ENCODE measurements at places on chromosomes 13 and 19.

GRCh38 chr13:114140906-114141250 lies 8.5 kb upstream of the RASA3 start:
- DNase-seq, result peak; percentile 67

- peak; percentile 84 for DNase-seq
Measured at GRCh38 chr13:110726726-110727125, 13.2 kb downstream of the ING1 start.

GRCh38 chr19:43776286-43776685 lies 4.5 kb downstream of the KCNN4 start:
- peak; percentile 91 for DNase-seq

GRCh38 chr13:43357564-43357963 lies 334.2 kb downstream of the DNAJC15 start:
- DNase-seq, result no peak

DNA sequence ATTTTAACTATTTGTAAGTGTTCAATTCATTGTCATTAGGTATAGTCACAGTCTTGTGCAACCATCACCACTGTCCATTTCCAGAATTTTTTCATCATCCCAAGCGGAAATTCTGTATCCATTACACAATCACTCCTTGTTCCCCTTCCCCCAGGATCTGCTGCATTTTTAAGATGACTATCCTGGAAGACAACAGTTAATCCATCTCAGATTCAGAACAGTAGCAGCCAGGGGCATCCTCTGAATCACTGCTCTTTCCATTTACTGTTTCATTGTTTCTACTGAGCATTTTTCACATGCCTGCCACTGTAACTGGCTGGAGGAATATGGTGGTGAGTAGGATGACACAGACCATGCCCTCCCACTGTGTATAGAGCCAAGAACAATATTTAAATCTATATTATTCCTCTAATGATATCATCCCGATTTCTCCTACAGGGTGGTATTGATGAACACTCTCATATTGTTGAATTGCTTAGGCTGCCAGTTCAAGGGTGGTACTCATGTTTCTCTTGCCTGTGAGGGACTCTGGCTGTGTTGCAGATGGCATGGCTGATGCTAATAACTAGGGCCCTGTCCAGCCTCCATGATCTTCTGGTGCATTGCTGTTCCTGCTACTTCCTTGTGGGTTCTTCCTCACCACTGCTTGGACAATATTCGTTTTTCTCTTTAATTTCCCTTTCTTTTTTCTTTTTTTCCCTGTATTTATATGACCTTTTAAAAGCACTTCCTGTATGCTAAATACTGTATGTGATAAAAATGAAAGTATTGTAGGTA lies 59.0 kb downstream of the WDFY2 start:
- DNase-seq, result peak; percentile 21

- DNase-seq, result no peak
Measured at GRCh38 chr13:26896986-26897668, 136.5 kb upstream of the GPR12 start.

DNA sequence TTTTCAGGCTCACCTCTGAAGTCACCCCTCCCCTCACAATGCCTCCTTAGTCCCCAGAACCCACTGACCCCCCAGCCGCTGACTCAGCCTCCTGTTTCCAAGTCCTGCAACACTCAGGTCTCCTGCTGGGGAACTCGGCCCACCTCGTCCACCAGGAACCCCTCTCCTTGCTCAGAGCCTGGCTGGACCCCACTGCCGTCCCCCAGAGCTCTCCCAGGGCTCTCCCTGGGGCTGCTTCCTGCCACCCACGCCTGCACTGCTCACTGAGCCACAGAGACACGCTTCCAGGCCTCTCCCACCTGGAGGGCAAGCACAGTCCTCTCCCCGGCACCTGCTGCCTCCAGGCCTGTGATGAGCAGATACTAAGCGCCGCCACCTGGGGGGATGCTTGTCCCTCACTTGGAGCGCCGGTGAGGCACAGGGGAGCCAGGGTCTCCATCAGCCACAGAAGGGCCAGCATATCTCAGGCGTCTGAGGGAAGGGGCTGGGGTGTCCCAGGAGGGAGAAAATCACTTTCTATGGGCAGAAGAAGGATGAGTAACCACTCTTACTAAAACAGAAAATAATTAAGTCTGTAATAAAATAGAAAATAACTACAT lies 53.8 kb downstream of the KLF2 start:
- DNase-seq, result no peak

GRCh38 chr13:99792079-99792921 lies 179.3 kb downstream of the ZIC5 start:
- DNase-seq, result no peak

DNA sequence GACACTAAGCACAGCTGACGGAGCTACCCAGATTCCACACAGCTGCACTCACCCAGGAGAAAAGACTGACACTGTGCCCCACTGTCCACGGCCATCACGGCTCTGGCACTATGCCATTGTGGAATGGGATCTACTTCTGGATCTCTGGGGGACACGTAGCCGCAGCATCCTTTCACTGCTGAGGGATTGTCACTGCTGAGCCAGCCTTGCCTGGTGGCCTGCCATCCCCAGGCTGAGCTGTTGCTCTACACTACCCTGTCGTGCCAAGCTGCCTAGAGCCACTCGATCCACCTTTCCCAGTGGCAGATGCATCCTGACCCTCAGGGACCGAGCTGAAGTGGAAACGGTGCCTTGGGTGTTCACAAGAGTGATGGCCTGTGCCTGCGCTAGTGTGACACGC lies 5.0 kb upstream of the LILRB5 start:
- DNase-seq, result no peak

DNA sequence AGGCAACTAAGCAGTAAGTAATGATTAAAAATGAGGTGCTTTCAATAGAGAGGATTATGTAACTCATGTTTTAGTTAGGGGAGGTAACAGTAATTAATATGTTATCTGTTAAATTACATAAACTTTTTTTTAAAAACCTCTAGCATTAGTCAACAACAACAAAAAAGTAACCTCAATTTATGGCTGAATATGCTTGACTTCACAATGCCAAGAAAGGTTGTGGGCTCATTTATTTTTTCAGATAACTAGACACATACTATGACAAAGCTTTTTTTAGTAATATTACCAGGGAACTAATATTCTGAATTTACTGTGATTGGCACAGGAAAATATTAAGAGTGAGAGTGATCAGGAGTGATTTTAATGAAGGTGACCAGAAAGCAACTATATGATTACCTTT lies 54.9 kb downstream of the KCNRG start:
- DNase-seq, result no peak

DNA sequence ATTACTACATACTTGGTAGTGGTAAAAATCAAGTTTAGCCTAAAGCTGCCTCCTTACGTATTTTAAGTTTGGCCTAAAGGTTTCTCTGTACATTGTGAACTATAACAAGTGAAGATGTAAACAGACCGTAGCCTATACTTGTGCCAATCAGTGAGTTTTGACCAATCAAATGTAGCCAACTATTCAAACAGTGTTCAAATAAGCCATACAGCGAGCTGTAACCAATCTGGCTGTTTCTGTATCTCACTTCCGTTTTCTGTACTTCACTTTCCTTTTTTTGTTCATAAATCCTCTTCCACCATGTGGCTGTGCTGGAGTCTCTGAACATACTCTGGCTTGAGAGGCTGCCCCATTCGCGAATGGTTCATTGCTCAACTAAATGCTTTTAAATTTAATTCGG lies 2504.6 kb downstream of the PCDH9 start:
- no peak for DNase-seq

GRCh38 chr19:3249408-3249807 lies 24.9 kb downstream of the CELF5 start:
- DNase-seq, result peak; percentile 47

- peak; percentile 36 for DNase-seq
Measured at GRCh38 chr13:42075517-42075916, 27.1 kb downstream of the DGKH start.

GRCh38 chr13:92682832-92683517 lies 543.6 kb upstream of the GPC6 start:
- DNase-seq, result no peak

GRCh38 chr19:9487016-9487415 lies 11.4 kb downstream of the ZNF560 start:
- no peak for DNase-seq

DNA sequence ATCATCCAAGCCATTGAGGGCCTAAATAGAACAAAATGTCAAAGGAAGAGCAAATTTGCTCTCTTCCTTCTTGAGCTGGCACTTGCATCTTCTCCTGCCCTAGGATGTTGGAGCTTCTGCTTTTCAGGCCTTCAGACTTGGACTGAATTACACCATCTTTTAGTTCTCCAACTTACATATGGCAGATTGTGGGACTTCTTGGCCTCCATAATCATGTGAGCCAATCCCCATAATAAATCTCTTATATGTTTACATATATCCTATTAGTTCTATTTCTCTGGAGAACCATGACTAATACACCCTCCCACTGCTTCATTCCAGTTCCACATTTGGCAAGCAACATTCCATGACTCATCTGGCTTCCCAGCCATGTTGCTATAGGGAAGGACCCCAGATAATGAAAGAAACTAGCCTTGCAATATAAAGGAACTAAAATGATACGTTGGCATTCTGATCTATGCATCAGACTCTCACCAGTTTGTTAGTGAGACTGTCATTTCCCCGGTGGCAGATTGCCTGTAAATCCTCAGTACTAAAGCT lies 11.0 kb upstream of the ACOD1 start:
- DNase-seq, result no peak

- DNase-seq, result no peak
Measured at GRCh38 chr13:106318941-106319411, 216.5 kb downstream of the EFNB2 start.

GRCh38 chr19:47427241-47428176 lies 8.2 kb upstream of the MEIS3 start:
- peak; percentile 86 for DNase-seq

GRCh38 chr13:93925990-93926389 lies 553.5 kb downstream of the DCT start:
- no peak for DNase-seq

DNA sequence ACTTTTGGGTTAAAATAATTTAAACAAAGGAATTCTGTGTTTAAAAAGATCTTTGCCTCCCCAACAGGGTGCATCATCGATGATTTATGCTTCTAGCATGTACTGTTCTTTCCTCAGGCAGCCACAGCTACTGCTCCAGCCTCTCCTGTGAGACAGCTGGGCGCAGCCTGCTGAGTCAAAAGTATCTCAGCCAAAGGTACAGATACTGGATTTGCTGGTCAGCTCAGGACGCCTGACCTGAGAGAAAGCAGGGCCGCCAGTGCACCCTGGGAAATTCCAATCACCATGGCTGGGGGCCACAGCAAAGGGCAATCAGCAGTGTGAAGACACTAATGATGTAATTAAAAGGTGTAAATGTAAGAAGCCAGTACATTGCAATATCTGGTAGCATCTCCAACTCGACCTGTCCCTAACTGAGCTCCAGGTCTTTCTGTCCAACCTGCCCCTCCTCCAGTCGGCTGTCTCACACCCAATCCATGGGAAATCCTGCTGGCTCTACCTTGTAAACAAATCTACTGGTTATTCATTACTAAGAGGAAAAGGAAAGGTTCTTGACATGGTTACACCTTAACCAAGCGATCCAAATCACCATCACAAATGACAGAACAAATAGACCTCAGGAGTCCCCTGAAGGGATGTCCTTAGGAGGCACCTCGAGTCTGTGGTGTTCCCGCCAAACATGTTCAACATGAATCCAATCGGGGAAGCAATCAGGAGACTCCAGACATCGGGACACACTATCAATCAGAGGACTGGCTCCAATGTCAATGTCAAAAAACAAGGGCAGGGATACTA lies 7.3 kb downstream of the OPA3 start:
- DNase-seq, result no peak

DNA sequence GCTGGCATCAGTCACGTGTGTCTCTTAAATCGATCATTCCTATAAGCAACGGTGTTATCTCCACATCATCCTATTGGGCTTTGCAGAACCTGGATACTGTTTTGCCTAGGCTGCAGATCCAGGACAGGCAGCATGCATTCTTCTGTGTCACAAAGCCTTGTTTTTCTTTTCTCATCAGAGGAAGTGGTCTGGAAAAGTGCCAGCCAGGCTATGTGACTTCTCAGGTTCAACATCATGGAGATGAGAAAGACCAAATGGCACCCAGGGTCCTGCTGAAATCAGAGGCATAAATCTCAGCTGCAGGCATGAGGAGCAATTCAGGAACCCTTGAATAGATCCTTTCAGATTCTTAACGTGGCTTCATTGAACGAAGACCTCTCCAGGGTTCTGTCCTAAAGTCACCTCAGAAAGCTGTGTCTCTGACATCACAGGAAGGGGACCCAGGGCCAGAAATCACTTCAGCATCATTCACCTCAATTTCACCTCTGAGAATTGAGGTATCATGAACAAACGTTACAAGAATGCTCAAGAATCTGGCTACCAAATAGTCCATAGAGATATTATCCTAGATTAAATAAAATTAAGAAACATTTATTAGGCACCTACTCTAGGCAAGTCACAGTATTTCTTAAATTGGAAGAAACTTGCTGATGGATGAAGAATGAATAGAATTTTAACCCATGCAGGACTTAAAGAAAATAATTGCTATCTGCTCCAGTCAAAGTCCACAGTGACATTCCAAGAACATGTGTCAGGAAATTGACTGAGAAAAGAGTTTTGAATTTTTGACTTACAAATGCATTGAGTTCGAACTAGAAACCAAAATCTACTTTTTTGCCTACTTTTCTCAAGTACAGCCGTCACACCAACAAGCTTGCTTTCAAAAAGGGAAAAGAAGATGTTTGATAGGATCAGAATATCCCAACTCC lies 124.1 kb downstream of the COG6 start:
- peak; percentile 72 for DNase-seq

- DNase-seq, result peak; percentile 18
Measured at GRCh38 chr19:48568345-48568886, 16.4 kb downstream of the SULT2B1 start.

DNA sequence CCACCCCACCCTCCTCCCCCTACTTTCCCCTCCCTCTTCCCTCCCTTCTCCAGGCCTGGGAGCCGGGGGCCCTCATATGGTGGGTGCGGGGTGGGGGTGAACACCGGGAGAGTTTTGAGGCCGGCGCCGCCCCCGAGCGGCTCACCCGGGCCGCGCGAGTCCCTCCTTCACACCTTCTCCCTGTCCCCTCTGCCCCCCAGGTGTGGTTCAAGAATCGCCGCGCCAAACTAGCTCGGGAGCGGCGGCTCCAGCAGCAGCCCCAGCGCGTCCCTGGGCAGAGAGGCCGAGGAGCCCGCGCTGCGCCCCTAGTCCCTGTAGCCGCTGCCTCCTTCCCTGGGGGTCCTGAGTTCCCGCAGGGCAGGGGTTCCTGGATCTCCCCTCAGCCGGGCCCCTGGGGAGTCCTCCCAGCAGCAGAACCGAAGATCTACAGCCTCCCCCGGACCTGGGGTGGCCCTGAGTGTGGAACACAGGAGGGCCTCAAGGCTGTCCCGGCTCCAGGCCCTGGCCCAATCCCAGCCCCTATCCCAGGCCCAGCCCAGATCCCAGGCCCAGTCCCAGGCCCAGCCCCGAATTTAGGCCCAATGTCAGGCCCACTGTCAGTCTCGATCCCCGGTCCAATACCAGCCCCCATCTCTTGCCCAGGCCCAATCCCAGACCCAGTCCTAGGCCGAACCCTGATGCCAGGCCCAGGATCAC lies 1.7 kb downstream of the TPRX2 start:
- no peak for DNase-seq

- no peak for DNase-seq
Measured at GRCh38 chr19:42057846-42058245, 12.2 kb downstream of the GRIK5 start.

GRCh38 chr19:15014579-15014978 lies 34.7 kb upstream of the CASP14 start:
- no peak for DNase-seq

All from activated CD4-positive, alpha-beta T cell treated with anti-CD3 and anti-CD28 coated beads for 36 hours (primary cell).